PC-3 (cell line): ENCODE measurements at places on chromosomes 5 and 9. TPM values are rescaled to one million over a fixed set of nuclear protein-coding genes. Genes with fewer than 3 reads are reported as not detected.

GRCh38 chr5:152641970-152642805, 237.1 kb upstream of the NMUR2 start:
- no peak for DNase-seq

DNA sequence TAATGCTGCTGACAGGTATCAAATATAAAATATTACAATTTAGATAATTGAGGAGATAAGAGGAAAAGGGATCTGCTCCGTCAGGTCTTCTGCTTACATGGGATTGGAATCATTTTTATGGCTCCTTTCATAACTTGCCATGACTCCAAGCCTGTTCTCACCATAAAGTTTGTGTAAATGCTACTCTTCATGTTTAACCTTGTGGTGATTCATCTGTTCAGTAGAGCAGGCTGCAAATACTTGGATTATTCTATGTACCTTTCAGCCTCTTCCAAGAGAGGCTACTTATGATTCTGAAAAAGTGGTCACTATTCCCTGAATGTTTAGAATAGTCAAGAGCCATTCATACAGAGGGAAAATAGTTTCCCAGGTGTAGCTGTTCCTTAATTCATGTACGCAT, 66.9 kb downstream of the SLC44A1 start:
- peak; percentile 31 for DNase-seq

- no peak for DNase-seq
These were observed 103.7 kb downstream of the ARL15 start for GRCh38 chr5:54206580-54207229.

DNA sequence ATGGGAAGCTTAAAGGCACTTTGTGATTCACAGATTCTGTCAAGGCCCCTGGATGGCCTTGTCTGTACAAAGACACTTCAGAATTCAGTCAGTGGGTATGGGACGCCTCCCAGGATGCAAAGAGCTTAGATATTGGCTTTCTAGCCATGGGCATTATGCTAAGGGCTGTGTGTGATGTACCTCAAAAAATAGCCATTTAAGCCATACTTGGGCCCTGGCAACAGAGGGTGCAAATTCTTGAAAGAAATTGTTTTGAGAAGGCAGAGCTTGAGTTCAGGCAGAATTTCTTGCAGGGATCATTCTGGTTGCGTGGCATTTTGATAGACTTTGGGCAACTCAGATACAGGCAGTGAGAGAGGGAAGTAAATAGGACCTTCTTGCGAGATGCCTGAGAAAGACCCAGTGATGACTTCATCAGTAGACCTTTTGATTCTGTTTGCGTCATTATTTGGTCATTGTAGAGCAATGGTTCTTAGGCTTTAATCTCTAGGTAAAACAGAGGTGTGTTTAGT, 3.9 kb downstream of the CYFIP2 start:
- no peak for DNase-seq

DNA sequence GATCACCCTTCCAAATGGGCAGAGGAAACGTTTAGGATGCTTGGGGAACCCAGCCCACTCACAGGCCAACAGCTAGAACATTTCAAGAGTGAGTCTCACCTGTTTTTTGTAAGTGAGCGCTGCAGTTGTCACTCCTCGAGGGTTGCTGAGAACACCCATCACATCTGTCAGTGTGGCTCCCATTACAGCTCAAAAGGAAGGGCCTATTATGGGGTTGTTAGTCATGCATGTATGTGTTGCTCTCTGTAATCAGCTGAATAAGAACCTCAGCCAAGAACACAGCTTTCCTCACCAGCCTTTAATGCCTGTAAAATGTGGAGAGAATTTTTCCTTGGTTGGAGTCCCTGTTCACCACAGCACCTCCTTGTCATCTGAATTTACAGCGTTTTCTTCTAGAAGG, 196.3 kb upstream of the KLF4 start:
- no peak for DNase-seq

GRCh38 chr9:121862371-121863332, 211.2 kb downstream of the DAB2IP start:
- DNase-seq: no peak

- no peak for DNase-seq
These were observed 4.2 kb upstream of the MINAR2 start for GRCh38 chr5:129743541-129744187.

- DNase-seq: no peak
These were observed 60.6 kb downstream of the FBXL17 start for GRCh38 chr5:108321341-108321740.

- DNase-seq: no peak
These were observed 53.7 kb downstream of the IPO11 start for GRCh38 chr5:62465985-62466925.

GRCh38 chr5:20023686-20024180, 35.7 kb upstream of the CDH18 start:
- no peak for DNase-seq

GRCh38 chr5:82465235-82465634, 187.1 kb upstream of the RPS23 start:
- no peak for DNase-seq

DNA sequence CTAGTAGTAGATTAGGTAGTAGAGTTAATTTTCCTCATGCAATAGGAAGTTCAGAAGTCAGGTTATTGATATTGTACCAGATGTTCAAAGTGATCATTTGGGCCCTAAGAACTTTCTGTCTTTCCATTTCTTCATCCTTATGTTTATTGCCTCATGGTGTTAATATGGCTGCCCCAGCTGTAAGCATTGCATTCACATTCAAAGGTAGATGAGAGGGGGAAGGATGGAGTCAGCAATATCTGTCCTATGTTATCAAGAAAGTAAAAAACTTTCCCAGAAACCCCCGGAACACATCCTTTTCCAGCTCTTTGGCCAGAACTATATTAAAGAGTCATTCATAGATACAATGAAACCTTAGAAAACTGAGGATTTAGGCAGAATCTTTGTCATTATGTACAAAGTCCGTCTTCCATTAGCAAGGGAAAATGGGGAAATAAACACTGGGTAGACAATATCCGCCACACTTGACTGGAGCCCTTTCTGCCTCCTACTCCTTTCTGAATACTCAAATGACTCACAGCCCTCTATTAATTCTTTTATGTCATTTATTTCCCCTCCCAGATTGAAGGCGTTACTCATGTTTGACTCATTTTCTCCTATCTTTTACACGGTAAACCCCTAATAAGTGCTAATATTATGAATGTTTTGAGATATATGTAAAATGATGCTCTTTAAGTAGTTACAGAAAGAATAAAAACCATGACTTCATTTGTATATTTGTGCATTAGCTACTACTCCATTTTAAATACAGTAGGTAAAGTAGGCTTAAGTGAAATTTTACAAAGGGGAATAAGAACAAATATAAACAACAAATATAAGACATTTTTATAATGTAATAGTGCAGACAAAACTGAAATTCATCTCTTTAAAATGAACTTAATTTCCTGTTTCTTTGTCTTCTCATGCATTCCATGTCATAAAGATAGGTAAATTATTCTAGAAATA, 127.6 kb downstream of the SLF1 start:
- DNase-seq: peak; percentile 69

- no peak for DNase-seq
These were observed 30.4 kb downstream of the PRLR start for GRCh38 chr5:35199886-35200285.

DNA sequence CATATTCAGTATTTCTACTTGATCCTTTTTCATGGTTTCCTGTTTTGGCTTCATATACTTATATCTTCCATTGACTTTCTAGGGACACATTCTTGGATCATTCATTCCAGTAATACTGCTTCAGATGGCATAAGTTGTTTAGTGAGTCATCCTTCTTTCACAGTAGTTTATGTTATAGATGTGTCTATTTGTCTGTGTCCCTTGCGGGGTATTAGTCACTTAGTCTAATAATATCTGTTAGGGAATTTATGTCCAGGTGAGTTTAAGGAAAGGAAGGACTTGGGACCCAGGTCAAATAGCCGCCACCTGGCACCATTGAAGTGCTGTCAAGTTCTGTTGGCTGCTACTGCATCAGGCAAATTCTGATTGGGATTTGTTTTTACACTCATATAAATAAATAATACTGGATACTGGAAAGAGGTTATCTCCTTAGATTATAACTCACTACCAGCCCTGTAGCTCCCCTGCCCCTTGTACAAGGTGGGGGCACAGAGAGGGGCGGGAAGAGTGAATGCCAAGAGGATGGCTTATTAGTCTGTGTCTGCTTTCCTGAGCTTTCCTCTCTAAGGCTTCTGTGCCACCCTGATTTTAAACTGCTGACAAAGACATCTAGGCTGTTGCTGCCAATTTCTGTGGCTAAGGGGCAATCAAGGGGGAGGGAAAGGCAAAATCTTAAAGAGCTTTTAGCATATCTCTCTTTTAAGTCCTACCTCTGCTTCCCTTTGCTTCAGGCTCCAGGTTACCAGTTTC, 64.9 kb downstream of the CDC42SE2 start:
- peak; percentile 84 for DNase-seq

- DNase-seq: no peak
These were observed 17.5 kb downstream of the IL9 start for GRCh38 chr5:135878156-135878620.

GRCh38 chr9:105187781-105188180, 56.7 kb upstream of the SLC44A1 start:
- peak; percentile 86 for DNase-seq

DNA sequence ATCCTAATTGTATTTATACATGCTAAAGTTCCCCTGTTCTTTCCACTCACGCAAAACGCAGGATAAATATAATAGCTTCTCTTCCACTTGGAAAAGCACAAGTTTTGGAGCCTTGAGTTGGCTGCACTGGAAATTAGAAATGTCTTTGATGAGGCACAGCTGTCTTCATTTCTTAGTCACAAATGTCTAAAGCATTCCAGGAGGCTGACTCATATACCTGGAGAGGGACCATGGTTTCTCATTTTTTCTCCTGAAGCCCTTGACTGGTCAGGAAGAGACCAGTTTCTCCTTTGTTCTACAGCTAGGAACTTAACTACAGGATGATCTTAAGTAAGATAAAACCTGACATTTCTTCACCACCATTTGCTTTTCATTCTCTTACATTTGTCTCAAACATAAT, 16.2 kb downstream of the MTX3 start:
- DNase-seq: peak; percentile 83

- DNase-seq: no peak
These were observed 45.9 kb downstream of the ABCA1 start for GRCh38 chr9:104882086-104882485.

DNA sequence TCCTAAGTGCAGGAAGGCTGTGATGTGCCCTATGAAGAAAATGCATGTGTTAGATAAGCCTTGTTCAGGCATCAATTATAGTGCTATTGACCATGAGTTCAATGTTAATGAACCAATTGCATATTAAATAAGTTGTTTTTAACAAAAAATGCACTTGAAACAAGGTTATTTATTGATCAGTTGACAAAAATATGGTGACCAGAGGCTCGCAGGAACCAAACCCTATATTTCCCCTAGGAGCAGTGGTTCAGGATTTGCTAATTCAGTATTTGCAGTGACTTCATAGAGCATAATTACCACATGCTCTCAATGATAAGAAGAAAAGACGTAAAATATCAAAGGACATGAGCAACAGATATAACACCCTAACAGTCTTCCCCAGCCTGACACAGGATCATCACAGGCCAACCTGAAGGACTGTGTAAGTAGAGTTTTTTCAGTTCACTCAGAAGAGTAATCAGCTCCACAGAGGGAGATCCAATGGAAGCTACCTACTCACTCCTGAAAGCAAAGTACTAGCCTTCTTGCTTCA, 92.3 kb downstream of the SEMA5A start:
- DNase-seq: no peak

- no peak for DNase-seq
These were observed 25.3 kb upstream of the SLC1A1 start for GRCh38 chr9:4464911-4465513.

DNA sequence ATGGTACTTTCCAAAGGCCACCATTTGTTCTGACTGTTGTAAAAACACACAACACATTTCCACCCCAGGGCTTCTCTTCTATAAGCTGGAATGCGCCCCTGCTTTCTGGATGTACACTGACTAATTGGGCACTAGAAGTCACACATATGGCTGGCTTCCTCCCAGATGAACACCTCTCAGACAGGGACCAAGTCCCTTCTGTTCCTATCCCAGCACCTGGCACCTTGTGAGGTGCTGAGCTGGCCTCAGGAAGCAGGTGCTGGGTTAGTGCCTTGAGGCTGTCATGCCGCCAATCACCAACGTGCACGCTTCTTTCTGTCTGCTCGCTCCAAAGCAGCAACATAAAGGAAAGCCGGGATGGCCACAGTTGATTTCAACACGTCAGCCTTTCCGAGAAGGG, 93.2 kb downstream of the FSTL4 start:
- no peak for DNase-seq

GRCh38 chr5:158642879-158643278, 456.8 kb downstream of the EBF1 start:
- DNase-seq: no peak

GRCh38 chr5:132747616-132748440, 602 bp downstream of the CCNI2 start:
- DNase-seq: no peak

DNA sequence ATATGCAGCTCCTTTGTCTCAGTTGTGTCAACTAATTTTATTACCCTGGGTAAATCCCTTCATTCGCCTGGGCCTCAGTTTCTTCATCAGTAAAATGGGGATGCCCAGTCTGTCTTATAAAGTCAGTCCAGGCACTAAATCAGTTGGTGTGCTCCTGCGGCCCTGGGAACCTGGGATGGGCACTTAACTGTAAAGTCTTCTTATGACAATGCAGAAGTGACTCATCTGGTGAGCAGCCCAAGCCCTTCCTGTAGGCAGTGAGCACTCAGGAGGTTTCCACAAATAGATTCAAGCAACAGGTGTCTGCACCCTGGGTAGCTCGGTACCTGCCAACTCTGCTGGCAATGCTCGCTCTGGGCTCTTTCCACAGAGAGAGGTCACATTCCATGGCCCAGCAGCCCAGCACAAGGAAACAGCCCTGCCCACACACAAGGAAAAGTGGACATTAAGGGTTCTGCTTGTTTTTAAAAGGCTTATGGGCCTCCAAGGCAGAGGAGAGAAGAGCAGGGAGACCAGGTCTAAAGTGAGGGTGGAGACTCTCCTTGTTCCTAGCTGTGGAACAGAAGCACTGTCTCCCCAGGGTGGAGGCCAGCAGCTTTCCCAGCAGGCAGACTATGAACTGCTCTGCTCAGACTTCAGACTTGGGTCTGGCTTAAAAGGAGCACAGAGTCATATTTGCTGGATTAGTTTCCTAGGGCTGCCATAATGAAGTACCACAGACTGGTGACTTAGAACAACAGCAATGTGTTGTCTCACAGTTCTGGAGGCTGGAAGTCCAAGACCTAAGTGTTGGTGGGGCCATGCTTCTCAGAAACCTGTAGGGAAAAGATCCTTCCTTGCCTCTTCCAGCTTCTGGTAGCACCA, 89.7 kb upstream of the ADRA1B start:
- DNase-seq: peak; percentile 96

- DNase-seq: no peak
These were observed 10.6 kb downstream of the CDKN2A start for GRCh38 chr9:21983561-21983935.

TLE1 gene
- total RNA-seq: 49.0 and 55.6 TPM in 2 replicates

CDX1 gene
- total RNA-seq: not detected in 2 replicates

TENT4A gene
- 39.3 and 42.4 TPM in 2 replicates for total RNA-seq

ARHGEF28 gene
- total RNA-seq: 24.2 and 25.7 TPM in 2 replicates

PBX3 gene
- 8.2 and 35.5 TPM in 2 replicates for total RNA-seq

PCDHGA8 gene
- 0.23 and 0.51 TPM in 2 replicates for total RNA-seq

FLT4 gene
- total RNA-seq: not detected in 2 replicates

HTR4 gene
- total RNA-seq: not detected in 2 replicates

HDHD3 gene
- total RNA-seq: 17.8 and 19.2 TPM in 2 replicates
